GM04504 (cell line): ENCODE measurements at places on chromosomes 1 and 21.

GRCh38 chr1:177627148-177627910 lies 342.5 kb downstream of the SEC16B start:
- DNase-seq, result no peak

GRCh38 chr1:219039682-219040154 lies 134.0 kb upstream of the LYPLAL1 start:
- DNase-seq, result no peak

GRCh38 chr21:41803316-41803715 lies 36.5 kb upstream of the RIPK4 start:
- DNase-seq, result no peak

DNA sequence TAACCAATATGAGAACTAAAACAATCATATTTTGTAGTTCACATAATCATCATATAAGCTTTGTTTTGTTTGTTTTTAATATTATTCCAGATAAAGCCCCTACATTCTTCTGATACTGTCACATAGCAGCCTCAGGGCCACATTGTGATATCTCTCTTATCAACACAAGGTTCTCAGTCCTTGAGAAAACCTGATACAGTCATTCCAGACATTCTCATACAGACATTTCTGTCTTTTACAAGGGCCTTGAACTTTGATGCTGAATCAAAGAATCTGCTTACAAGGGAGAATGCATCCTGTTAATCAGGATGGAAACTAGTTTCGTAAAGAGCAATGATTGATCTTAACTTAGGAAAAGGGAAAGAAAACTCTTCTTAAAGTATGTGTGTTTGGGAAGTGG lies 12.7 kb upstream of the VCAM1 start:
- no peak for DNase-seq

GRCh38 chr1:60581455-60582220 lies 500.7 kb upstream of the NFIA start:
- no peak for DNase-seq

DNA sequence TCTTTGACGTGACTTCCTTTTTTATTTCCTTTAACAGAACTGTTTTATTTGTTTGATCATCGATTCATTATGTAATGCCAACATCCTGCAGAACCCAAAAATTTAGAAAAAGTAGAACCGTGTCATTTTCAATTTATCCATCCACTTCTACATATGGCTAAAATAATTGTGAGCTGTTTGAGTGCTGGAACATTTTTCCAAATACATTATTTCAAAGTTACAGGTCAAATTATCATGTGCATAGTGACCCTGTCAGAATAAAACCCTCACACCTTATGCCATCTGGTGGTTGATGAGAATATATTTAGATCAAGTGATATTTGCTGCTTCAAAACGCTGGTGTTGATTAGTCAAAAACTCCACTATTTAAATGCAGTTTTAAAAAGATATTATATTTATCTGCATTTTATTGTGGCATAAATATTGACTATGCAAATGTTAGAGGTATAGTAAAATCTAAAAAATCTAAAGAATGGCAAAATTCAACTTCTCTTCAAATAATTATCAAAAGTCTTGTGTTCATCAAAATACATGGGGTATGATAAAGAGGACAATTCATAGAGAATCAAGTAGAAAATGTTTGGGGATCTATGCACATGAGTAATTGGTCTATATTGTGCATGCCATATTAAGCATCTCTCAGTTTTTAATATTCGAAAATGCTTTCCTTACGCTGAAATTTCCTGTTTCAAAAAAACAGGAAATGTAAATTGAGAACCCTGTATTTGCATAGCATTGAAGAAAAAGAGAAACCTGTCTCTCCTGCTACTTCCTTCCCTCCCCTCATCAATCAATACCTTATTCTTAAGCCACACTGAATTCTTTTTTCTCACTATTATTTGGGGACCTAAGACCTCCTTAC lies 39.7 kb downstream of the UBE2U start:
- DNase-seq, result peak; percentile 4
